ENCODE measurements at places on chromosomes 2 and 18. TPM values are rescaled to one million over a fixed set of nuclear protein-coding genes. Genes with fewer than 3 reads are reported as not detected.

The POLE4 gene
- 12.8 TPM for total RNA-seq

The ELOA2 gene
- not detected for total RNA-seq

The CHRND gene
- not detected for total RNA-seq

The CAPN14 gene
- 0.14 TPM for total RNA-seq

The TMEM37 gene
- total RNA-seq: 4.9 TPM

The BCL11A gene
- 0.41 TPM for total RNA-seq

The MYCN gene
- 0.81 TPM for total RNA-seq

The SUMO1 gene
- total RNA-seq: 55.2 TPM

The NABP1 gene
- 25.2 TPM for total RNA-seq

The RESP18 gene
- not detected for total RNA-seq

The MOCOS gene
- 2.8 TPM for total RNA-seq

The SPR gene
- 26.1 TPM for total RNA-seq

The AAMP gene
- total RNA-seq: 95.9 TPM

The KYNU gene
- total RNA-seq: 1.8 TPM

The GREB1 gene
- 13.5 TPM for total RNA-seq

The ADCYAP1 gene
- total RNA-seq: 1.3 TPM

The ACYP2 gene
- total RNA-seq: 26.7 TPM

The SERPINB3 gene
- total RNA-seq: not detected

The STARD6 gene
- total RNA-seq: not detected

The ZBTB7C gene
- 10.9 TPM for total RNA-seq

The CSRNP3 gene
- 2.7 TPM for total RNA-seq

The VRK2 gene
- total RNA-seq: 23.3 TPM

The C2orf81 gene
- 1.9 TPM for total RNA-seq

The FKBP7 gene
- total RNA-seq: 21.8 TPM

The HNRNPA3 gene
- 60.1 TPM for total RNA-seq

The NEU4 gene
- 5.4 TPM for total RNA-seq

The TRABD2A gene
- 1.8 TPM for total RNA-seq

The APCDD1 gene
- 38.2 TPM for total RNA-seq

The GAREM1 gene
- 15.4 TPM for total RNA-seq

The NT5C1B gene
- not detected for total RNA-seq

The ERICH2 gene
- total RNA-seq: not detected

The HOXD9 gene
- not detected for total RNA-seq

The ST6GAL2 gene
- 900 TPM for total RNA-seq

The NHEJ1 gene
- 14.5 TPM for total RNA-seq

The NFATC1 gene
- 40.8 TPM for total RNA-seq

The BOLA3 gene
- total RNA-seq: 17.2 TPM

Measured in thoracic aorta (tissue), 2 donors.